Natural killer cell (primary cell): ENCODE measurements at places on chromosomes 11 and 22. TPM values are rescaled to one million over a fixed set of nuclear protein-coding genes. Genes with fewer than 3 reads are reported as not detected.

GRCh38 chr11:44814881-44815592 lies 88.3 kb downstream of the TSPAN18 start:
- H3K4me1 ChIP-seq, result no peaks in the 10 kb centered on the region
- no peak for DNase-seq
- H3K4me3 ChIP-seq, result no peak overlapping the region
- H3K27me3 ChIP-seq, result no peaks in the 10 kb centered on the region
- H3K27ac ChIP-seq, result no peak overlapping the region

DNA sequence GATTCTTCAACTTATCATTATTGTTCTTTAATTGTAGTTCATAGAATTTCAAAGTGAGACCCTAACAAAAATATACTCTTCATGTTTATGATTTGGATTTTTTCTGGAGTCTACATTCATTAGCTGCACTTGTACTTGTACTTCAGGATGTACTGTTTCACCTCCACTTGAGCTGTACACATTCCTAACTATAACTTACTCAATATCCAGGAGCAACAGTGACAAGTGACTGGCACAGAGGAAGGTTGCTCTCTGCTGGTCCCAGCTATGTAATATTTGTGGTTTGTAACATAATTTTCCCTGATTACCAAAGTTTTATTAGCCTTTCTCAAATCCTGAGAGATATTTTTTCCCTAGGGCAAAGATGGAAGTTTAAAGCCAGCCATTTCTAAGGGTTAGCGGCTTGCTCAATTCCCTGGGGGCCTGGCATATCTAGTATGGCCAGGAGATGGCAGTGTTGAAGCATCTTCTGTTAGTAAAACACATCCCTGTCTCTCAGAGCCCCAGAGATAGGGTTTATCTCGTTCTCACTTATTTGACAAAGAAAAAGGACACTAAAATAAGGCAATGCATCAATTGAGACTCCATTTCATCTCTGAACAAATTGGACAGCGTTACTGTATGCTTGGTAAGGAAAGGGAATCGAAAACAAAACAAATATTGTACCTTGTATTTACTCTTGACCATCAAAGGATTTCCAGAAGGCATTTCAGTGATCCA lies 14.2 kb downstream of the OR52A5 start:
- no peak overlapping the region for H3K4me3 ChIP-seq
- no peaks in the 10 kb centered on the region for H3K27me3 ChIP-seq
- H3K4me1 ChIP-seq, result no peaks in the 10 kb centered on the region
- no peaks in the 10 kb centered on the region for H3K36me3 ChIP-seq
- DNase-seq, result no peak

DNA sequence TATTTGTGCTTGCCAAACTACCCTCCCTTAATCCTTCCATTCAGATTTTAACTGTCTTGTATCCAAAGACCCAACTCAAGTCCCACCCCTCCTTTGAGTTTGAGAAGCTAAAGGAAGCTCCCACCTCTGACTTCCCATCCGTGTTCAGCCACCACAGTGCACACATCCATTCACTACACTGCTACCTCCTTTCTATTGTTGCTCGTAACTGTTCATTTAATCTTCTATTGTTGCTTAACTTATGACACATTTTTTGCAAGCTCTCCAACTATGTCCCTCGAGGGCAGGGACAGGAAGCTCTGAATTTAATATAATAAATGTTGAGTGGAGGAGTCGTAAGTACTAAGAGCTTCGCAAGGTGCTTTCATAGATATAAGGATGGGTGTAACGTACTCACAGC lies 10.4 kb downstream of the LARGE1 start:
- H3K36me3 ChIP-seq, result no peaks in the 10 kb centered on the region
- no peak for DNase-seq
- no peaks in the 10 kb centered on the region for H3K4me1 ChIP-seq
- H3K27me3 ChIP-seq, result no peaks in the 10 kb centered on the region
- H3K4me3 ChIP-seq, result no peak overlapping the region

DNA sequence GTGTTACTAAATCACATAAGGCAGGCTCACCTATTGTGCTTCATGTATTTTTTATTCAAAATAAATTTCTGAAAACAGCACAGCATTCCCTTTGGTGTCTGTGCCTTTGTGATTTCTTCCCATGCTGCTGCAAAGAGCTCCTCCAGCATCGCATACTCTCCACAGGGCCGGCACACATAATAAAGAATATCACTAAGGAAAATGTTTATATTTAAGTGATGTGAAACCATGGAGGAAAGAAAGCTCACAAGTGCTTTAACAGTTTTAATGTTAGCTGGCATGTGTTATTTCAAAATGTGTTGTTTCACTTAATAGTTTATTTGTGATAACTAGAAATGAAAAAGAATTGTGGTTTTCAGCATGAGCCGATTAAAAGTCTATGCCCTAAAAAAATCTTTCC lies 241.3 kb upstream of the ANO3 start:
- no peak overlapping the region for H3K4me3 ChIP-seq
- H3K36me3 ChIP-seq, result no peaks in the 10 kb centered on the region
- DNase-seq, result no peak
- H3K4me1 ChIP-seq, result no peaks in the 10 kb centered on the region
- no peaks in the 10 kb centered on the region for H3K27me3 ChIP-seq

- no peak overlapping the region for H3K4me3 ChIP-seq
- H3K4me1 ChIP-seq, result peaks cover 65% of the 10 kb centered on the region
- no peaks in the 10 kb centered on the region for H3K27me3 ChIP-seq
- no peak for DNase-seq
- H3K27ac ChIP-seq, result no peak overlapping the region
- no peaks in the 10 kb centered on the region for H3K36me3 ChIP-seq
Measured at GRCh38 chr22:37185646-37186227, 2.3 kb downstream of the C1QTNF6 start.

DNA sequence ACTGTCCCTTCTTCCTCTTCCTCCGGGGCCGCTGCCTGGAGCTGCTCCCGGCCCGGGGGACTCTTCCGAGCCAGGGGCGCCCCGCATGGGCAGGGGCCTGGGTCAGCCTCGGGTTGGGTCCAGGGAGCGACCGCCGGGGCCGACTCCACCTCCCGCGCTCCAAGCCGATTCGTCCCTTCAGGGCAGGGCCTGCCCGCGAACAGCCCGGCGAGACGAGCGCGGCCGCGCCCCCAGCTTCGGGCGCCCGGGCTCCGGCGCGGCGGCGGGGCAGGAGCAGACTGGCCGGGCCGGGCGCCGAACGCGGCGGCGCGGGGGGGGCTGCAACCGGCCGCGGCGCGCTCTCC lies at the start of gene LARGE1:
Gene LARGE1, minus strand, starts transcription at position 280 of the 344 bp plus-strand sequence.
- H3K4me1 ChIP-seq, result peaks cover 26% of the 10 kb centered on the region
- no peak within 1 kb of the TSS for H3K27ac ChIP-seq
- H3K4me3 ChIP-seq, result peak within 1 kb of the TSS; percentile 62

DNA sequence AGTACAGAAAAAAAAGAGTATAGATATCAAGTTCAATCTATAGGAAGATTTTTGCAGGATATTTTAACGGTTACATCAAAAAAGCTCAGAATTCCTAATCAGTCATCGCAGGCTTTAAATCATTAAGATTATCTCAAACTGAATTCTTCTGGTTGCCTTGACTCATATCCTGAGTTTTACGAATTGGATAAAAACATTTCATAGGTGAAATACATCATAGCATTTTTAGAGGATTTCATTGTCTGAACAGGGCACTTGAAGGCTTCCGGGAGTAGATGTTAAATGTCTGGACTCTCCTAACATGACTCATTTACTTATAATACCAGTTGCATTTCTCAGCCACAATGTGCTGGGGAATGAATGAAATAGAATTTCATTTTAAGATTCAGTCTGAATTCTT lies 2216.6 kb upstream of the RAG2 start:
- no peak for DNase-seq
- no peaks in the 10 kb centered on the region for H3K27me3 ChIP-seq
- H3K27ac ChIP-seq, result no peak overlapping the region
- H3K4me3 ChIP-seq, result no peak overlapping the region
- no peaks in the 10 kb centered on the region for H3K4me1 ChIP-seq

GRCh38 chr22:30357236-30357570 lies 396 bp downstream of the CCDC157 start:
- H3K4me1 ChIP-seq, result peaks cover 46% of the 10 kb centered on the region
- peak overlapping the region; percentile 73 for H3K27ac ChIP-seq
- H3K27me3 ChIP-seq, result no peaks in the 10 kb centered on the region
- peak overlapping the region; percentile 96 for H3K4me3 ChIP-seq
- H3K36me3 ChIP-seq, result peaks cover 9% of the 10 kb centered on the region

- no peaks in the 10 kb centered on the region for H3K27me3 ChIP-seq
- no peak within 1 kb of the TSS for H3K27ac ChIP-seq
- H3K4me1 ChIP-seq, result peaks cover 9% of the 10 kb centered on the region
- peaks cover 35% of the 10 kb centered on the region for H3K36me3 ChIP-seq
Measured at GRCh38 chr11:65595543-65596281, at the start of gene KCNK7. Gene KCNK7, minus strand, starts transcription at chr11:65595800. Its CDS starts 28 bp downstream, at chr11:65595772.

- H3K27ac ChIP-seq, result no peak overlapping the region
- no peak for DNase-seq
- H3K4me1 ChIP-seq, result no peaks in the 10 kb centered on the region
- no peaks in the 10 kb centered on the region for H3K36me3 ChIP-seq
- no peak overlapping the region for H3K4me3 ChIP-seq
Measured at GRCh38 chr11:102223859-102224258, 93.4 kb upstream of the BIRC3 start.

GRCh38 chr11:121766166-121766565 lies 313.4 kb upstream of the SORL1-AS1 start:
- DNase-seq, result no peak
- no peak overlapping the region for H3K27ac ChIP-seq
- H3K4me3 ChIP-seq, result no peak overlapping the region
- H3K27me3 ChIP-seq, result no peaks in the 10 kb centered on the region

GRCh38 chr11:44033411-44033850 lies 14.3 kb upstream of the ACCSL start:
- H3K27me3 ChIP-seq, result no peaks in the 10 kb centered on the region
- no peaks in the 10 kb centered on the region for H3K4me1 ChIP-seq

DNA sequence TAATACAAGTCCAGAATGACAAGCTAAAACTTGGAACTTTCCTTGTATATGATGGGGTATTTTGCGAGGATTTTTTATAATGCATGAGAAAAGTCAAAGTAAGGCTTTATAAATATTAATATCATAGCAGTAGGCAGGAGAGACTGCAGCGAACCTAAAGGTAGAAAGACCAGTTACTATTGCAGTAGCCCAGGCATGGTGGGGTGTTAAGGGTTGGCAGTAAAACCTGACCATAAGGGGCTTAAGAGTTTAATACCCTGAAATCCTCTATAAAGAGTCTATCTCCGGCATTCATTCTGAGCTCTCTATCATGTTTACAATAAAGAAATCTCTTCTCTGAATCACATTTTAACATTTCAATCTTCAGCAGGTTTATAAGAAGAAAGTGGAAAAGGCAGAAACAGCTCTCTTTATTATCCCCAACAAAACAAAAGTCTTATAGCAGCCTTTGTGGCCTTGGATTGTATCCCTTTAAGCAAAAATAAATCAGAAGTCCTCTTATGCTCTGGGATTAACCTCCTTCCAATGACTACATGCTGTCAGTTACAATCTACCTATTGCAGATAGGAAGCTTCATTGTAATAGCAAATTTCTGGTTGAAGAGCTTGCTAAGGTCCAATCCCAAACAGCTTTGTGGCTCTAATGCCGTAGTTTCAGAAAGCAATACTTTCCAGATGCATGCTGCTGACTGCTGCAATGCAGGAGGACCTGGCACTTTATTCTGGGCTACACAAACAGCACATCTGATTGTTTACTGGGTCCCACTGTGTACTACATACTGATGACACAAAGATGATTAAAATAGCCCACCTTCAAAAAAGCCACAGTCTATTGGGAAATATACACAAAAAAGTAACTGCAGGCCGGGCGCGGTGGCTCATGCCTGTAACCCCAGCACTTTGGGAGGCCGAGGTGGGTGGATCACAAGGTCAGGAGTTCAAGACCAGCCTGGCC lies 45.8 kb downstream of the SIK3 start:
- no peaks in the 10 kb centered on the region for H3K36me3 ChIP-seq
- no peak for DNase-seq
- no peaks in the 10 kb centered on the region for H3K4me1 ChIP-seq
- no peak overlapping the region for H3K27ac ChIP-seq

- peaks cover 12% of the 10 kb centered on the region for H3K4me1 ChIP-seq
- DNase-seq, result no peak
- H3K27ac ChIP-seq, result no peak overlapping the region
- H3K27me3 ChIP-seq, result no peaks in the 10 kb centered on the region
Measured at GRCh38 chr11:117898059-117898458, 21.6 kb upstream of the FXYD6 start.

- H3K27ac ChIP-seq, result no peak overlapping the region
- no peaks in the 10 kb centered on the region for H3K27me3 ChIP-seq
- no peak for DNase-seq
- peaks cover 4% of the 10 kb centered on the region for H3K4me1 ChIP-seq
- no peak overlapping the region for H3K4me3 ChIP-seq
- H3K36me3 ChIP-seq, result no peaks in the 10 kb centered on the region
Measured at GRCh38 chr22:48835857-48836672, 991.6 kb downstream of the BRD1 start.

DNA sequence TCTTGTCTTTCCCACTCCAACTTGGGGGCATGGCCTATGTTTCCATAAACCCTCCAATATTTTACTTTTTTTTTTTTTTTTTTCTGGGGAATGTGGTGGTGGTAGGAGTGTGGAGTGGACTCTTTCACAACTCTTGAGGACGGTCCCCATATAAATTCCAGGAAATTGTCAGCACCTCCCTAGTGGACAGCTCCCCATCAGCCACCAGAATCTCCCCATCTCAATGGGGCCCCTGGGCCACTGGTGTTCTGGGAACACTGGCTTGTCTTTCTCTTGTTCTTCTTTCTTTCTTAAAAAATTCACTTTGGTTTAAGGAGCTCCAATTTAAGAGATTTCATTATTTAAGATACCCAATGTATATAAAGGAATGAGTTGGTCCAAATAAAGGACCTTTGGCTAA lies 74.1 kb downstream of the ADM start:
- peaks cover 4% of the 10 kb centered on the region for H3K27me3 ChIP-seq
- no peaks in the 10 kb centered on the region for H3K4me1 ChIP-seq
- no peak for DNase-seq
- no peak overlapping the region for H3K27ac ChIP-seq

- no peak within 1 kb of the TSS for H3K27ac ChIP-seq
- no peaks in the 10 kb centered on the region for H3K36me3 ChIP-seq
- DNase-seq, result no peak
Measured at GRCh38 chr11:5736396-5736795, at the start of gene OR56B1. Gene OR56B1, plus strand, starts transcription at chr11:5736448. Its CDS starts 69 bp downstream, at chr11:5736517.

TBX10 gene
- total RNA-seq, result not detected

CARD16 gene
- 110 TPM for total RNA-seq

SYT9 gene
- not detected for total RNA-seq

MYEOV gene
- 1.2 TPM for total RNA-seq

OR5P2 gene
- not detected for total RNA-seq

PPP6R2 gene
- total RNA-seq, result 103 TPM

MMP12 gene
- total RNA-seq, result not detected

CAVIN3 gene
- not detected for total RNA-seq

CCDC89 gene
- 0.25 TPM for total RNA-seq

ZMAT5 gene
- 20.0 TPM for total RNA-seq

PTGDR2 gene
- total RNA-seq, result 1.7 TPM

CASP1 gene
- 93.8 TPM for total RNA-seq

MRGPRE gene
- not detected for total RNA-seq

SPDYC gene
- total RNA-seq, result not detected
